Effector memory CD8-positive, alpha-beta T cell (primary cell): ENCODE measurements at places on chromosomes 16 and 17.

- no peak overlapping the region for H3K27ac ChIP-seq
- H3K4me3 ChIP-seq = no peak overlapping the region
- DNase-seq = peak; percentile 9
- peaks cover 13% of the 10 kb centered on the region for H3K4me1 ChIP-seq
These were observed 1.4 kb upstream of the NBR1 start for GRCh38 chr17:43169561-43170139.

DNA sequence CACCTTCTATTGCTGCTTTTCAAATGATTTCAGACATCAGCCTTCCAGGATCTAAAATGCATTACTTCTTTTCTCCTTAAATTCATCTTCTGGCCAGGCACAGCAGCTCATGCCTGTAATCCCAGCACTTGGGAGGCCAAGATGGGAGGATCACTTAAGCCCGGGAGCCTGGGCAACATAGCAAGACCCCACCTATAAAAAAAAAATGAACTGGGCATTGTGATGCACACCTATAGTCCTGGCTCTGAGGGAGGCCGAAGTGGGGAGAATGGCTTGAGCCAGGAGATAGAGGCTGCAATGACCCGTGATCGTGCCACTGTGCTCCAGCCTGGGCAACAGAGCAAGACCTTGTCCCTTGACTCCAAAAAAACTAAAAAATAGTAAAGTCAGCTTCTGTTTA, 208.5 kb downstream of the SPECC1 start:
- no peaks in the 10 kb centered on the region for H3K4me1 ChIP-seq
- no peaks in the 10 kb centered on the region for H3K27me3 ChIP-seq
- H3K4me3 ChIP-seq = no peak overlapping the region
- no peak overlapping the region for H3K27ac ChIP-seq
- peaks cover 4% of the 10 kb centered on the region for H3K36me3 ChIP-seq

GRCh38 chr17:81334391-81334901, 39.3 kb upstream of the SLC38A10 start:
- no peak for DNase-seq
- H3K4me1 ChIP-seq = no peaks in the 10 kb centered on the region
- no peaks in the 10 kb centered on the region for H3K36me3 ChIP-seq
- H3K27me3 ChIP-seq = peaks cover 85% of the 10 kb centered on the region

DNA sequence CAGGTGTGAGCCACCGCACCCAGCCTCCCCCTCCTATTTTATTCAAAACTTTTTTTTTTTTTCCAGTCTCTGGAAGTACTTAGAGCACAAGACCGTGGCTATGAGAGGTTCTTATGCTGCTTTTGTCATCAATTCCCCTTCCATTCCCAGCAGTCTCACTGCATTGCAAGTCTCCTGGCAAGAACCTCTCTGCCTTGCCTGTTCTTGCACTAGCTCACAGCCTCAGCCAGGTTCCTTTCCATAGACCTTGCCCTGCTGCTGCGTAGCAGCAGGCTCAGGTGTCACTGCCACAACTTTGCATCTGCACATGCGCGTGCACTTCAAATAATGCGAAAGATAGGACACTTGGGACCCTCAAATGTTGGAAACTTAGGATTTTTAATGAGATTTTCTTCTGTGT, 15.6 kb downstream of the ATP6V0A1 start:
- H3K27me3 ChIP-seq = peaks cover 4% of the 10 kb centered on the region
- no peaks in the 10 kb centered on the region for H3K4me1 ChIP-seq
- no peak for DNase-seq
- no peak overlapping the region for H3K4me3 ChIP-seq
- no peak overlapping the region for H3K27ac ChIP-seq
- peaks cover 22% of the 10 kb centered on the region for H3K36me3 ChIP-seq

DNA sequence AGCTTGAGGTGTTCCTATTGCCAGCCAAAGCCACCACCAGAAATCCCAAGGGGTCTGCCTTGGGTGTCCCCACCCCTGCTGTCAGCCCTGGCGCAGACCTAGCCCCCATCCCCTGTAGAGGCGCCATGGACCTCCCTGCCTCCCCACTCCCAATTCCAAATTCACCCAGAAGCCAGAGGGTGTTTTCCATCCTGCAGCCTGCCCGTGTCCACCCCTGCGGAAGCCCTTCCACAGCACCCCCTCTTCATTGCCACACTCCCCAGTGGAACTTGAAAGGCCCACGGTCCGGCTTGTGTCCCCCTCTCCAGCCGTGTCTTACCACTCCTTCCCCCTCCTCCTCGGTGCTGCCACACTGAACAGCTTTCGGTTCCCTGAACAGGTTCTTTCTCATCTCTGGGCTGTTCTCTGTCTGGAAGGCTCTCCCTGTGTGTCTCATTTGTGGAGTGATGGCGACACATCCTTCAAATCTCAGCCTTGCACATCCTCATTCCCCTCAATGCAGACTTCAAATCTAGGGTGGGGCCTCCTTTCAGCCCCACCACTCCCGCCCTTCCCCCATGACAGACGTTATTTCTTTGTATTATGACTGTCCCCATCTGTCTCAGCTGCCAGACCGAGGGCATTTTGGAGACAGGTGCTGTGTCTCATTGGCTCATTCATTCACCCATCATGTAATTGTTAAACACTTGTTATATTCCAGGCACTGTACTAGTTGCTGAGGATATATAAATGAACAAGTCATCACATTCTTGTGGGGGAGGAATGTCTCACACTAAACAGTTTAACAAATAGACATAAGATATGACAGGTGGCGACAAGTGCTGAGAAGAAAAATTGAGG, 36.3 kb downstream of the ADGRG5 start:
- peaks cover 17% of the 10 kb centered on the region for H3K36me3 ChIP-seq
- peak overlapping the region; percentile 74 for H3K4me3 ChIP-seq
- H3K27ac ChIP-seq = peak overlapping the region; percentile 90
- peaks cover 54% of the 10 kb centered on the region for H3K4me1 ChIP-seq

- peak overlapping the region; percentile 100 for H3K4me3 ChIP-seq
- peaks cover 53% of the 10 kb centered on the region for H3K4me1 ChIP-seq
- DNase-seq = no peak
- peak overlapping the region; percentile 93 for H3K27ac ChIP-seq
These were observed 1.7 kb downstream of the NLRC3 start for GRCh38 chr16:3575491-3575890.
